Right cardiac atrium (tissue), 5 donors: ENCODE measurements at places on chromosomes 6 and 20. TPM values are rescaled to one million over a fixed set of nuclear protein-coding genes. Genes with fewer than 3 reads are reported as not detected.
A peak's percentile ranks its signal among the peaks of the same experiment; 100 is the strongest.

Gene WFDC9
- total RNA-seq, result not detected

DNA sequence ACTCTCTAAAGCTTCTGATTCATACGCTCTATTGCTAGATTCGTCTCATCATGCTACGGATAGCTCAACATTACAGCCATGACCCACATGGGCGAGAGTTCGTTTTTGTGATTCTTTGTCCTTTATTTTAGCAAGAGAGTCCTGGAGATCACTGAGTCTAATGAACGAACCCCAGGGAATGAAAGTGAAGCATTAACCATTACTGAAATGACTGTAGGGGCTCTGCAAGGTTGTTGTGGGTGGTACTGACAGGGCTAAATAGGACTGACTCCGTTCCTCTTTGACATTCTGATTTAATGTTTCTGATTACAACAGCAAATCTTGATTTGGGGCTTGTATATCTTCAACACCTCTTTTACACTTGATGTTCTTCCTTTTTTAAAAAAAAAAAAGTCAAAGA lies 13.7 kb upstream of the RTF2 start:
- DNase-seq, result no peak

Gene TCP11
- total RNA-seq, result not detected

Gene EYA4
- 15.7 TPM for total RNA-seq

Gene EFCAB8
- not detected for total RNA-seq

DNA sequence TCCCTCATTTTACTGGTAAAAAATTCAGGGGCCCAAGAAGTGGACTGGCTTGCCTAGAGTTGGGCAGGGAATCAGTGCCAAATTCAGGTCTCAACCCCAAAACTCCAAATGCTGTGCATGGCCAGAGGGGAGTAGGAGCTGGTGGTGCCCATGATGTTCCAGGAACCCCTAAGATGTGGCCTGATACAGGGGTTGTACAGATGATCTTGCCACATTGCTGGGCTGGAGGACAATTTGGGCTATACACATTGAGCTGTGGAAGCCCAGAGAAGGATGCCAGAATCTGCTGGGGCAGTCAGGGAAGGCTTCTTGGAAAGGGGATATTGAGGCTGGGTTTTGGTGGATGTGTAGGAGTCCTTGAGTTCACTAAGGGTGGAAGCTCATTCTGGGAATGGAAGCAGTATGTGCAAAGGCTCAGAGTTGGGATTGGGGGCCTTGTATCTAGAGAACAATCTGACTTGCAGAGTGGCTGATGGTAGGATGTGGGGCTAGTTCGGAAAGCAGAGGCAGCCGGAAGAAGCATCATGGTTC lies 38.0 kb upstream of the APCDD1L start:
- DNase-seq, result no peak

Gene DEFB132
- not detected for total RNA-seq

- no peak for DNase-seq
These were observed 501 bp upstream of the ELOVL5 start for GRCh38 chr6:53349209-53349693.

Gene PPIL4
- 20.6 TPM for total RNA-seq

DNA sequence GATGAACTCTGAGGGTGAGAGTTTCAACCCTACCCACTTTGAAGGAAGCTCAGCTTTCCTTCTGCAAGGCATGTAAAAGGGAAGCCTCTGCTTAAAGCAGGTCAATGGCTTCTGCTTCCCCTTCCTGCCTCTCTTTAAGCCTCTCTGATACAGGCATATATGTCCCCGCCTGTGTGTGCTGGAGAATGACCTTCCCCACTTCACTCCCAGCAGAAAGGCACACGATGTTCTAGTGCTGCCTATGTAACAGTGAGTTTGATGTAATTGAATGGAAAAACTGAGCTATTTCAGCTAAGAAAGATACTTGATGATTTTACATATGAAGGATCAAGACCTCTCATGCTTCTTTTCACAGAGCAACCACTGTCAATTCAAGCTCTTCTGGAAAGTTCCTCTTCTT lies 632.2 kb downstream of the HACE1 start:
- no peak for DNase-seq

Gene PERP
- total RNA-seq, result 44.6 TPM

GRCh38 chr6:99341862-99342455 lies 7.5 kb downstream of the FAXC start:
- DNase-seq, result no peak

- no peak for DNase-seq
These were observed 23.6 kb upstream of the BTBD3 start for GRCh38 chr20:11894062-11894461.

DNA sequence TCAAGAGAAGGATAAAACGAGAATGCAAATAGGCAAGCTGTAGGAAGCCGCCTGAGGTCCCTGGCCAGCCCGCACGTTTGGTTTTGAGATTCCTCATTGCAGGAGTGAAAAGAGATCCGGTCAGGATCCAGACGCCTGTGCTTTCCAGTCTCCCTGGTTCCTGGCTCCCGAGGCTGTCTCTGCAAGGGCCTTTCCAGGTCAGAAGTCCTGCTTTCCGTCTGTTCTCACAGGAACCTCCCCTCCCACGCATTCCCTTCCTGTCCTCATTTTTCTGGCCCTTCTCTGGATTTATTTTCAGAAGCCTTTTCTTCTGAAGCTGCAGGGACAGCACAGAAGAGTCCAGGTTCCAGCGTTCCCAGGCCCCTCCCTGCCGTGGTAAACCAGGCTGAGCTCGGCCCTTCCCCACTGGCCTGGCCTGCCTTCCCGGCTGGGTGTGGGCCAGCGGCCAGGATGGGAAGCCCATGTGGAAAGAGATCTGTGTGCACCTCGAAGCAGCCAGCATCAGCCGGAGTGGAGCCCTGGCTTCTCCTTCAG lies 54.0 kb downstream of the TMEM242 start:
- peak; percentile 86 for DNase-seq

DNA sequence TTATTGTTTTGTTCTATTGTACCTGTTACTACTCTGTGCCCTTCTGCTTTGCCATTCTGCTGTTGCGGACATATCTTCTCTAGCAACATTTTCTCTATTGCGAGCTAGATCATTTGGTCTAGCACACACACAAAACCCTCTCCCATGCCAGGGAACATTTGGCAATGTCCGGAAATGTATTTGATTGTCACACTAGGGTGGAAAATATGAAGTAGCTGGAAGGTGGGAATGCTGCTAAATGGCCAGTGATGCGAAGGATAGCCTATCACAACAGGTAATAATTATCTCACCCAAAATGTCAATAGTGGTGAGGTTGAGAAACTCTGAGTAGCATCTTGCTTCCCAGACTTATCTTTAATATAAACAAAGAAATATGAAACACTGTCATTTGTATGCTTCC lies 331.9 kb downstream of the HTR1B start:
- DNase-seq, result no peak

GRCh38 chr6:151400473-151400872 lies 9.1 kb upstream of the ZBTB2 start:
- no peak for DNase-seq

Gene EYS
- 0.24 TPM for total RNA-seq

Gene CNKSR3
- total RNA-seq, result 18.8 TPM

- DNase-seq, result no peak
These were observed 872.9 kb upstream of the GJE1 start for GRCh38 chr6:141259807-141260206.

Gene SMPDL3A
- 8.3 TPM for total RNA-seq

- no peak for DNase-seq
These were observed 60.3 kb downstream of the KCNB1 start for GRCh38 chr20:49422161-49422560.

Gene PHACTR1
- 24.8 TPM for total RNA-seq

DNA sequence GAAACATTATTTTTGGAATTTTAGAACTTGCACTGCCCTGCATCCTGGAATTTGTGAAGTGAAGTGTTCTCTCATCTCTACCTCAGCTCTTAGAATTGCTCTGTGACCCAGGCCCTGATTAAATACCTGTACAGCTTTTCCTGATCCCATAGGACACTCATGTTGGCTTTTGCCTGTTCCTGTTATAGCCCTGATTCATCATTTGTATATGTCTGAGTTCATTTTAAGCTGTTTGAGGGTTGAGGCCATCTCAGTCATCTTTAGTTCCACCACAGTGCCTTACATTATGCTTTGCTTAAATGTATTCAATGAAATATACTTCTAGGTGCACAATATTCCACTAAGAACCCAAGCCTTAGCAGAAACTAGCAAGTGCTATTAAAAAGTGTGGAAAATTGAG lies 26.4 kb downstream of the ZFAND3 start:
- no peak for DNase-seq
